ENCODE measurements at places on chromosomes 2 and 18.

GRCh38 chr2:129334128-129334527, 645.3 kb upstream of the RAB6C start:
- DNase-seq, result no peak

DNA sequence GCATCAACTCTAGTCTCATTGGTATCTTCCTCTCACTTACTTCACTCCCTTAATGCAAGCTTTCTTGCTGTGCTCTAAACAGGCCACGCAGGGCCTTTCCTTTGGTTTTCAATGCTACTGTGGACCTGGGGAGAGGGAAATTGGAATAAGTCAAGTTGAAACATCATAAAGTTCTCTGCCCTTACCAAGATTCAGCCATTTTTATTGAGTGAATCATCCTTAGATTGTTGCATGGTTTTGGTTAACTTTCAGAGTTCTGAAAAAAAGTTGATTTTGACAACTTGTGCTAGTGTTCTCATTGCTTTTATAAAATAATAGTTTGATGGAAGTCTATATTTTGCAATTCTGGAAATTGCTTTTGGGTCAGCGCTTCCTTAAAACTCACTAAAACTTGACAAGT, 852.8 kb upstream of the ACVR2A start:
- no peak for DNase-seq

DNA sequence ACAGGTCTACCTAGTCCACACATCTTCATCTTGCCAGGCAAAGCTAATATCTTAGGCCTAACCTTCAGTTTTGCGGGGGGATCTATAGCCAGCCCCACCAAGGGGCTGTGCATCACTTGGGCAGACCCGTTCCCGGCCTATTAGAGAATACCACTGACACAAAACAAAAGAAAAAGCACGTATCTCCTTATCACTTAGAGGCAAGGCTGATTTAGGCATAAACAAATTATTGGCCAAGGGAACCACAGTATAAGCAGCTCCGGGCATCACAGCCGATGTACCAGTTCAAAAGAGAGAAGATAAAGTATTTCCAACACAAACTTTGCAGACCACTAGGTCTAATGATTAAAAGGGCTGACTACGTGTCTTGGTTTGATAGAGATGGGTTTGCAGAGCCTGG, 248.0 kb downstream of the TCF4 start:
- DNase-seq, result no peak

DNA sequence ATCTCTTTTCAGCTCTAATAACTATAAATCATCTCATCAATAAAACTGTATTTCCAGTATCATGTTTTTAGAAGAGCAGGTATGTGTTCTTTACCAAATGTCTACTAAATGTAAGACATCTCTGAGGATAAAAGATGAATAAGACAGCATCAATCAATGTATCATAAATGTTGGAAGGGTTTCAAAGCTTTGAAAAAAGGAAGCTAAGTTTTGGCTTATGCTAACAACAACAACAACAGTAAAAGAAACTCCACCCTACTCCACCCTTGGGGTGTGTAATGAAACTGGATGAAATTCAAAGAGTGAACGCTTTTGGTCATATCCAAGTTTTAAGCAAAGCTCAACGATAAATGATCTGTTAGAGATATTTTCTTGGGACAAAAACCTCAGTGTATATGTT, 17.1 kb downstream of the PRKD3 start:
- no peak for DNase-seq

DNA sequence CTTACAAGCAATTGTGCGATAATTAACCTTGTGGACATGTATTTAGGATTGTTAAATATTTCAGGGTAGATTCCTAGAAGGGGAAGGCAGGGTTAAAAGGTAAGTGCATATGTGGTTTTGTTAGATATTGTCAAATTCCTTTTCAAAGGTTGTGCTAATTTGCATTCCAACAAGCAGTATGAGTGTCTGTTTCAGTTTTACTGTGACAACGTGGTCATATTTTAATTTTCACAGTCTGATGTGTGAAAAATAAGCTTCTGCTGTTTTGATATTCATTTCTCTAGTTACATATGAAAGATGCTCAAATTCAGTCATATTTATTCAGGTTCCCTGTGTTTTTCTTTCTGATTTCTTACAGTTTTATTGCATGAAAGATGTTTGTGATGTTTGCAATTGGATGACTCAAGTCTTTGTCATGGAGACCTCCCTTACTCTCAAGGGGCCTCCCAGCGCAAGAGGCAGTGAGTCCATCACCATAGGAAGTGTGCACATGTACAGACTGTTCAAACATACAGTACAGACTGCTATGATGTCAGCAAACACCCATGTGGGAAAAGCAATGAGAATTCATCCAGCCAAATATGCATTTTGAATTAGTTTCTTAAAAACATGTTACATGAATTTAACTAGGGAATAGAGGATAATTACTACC, 310.8 kb downstream of the GALR1 start:
- DNase-seq, result no peak

DNA sequence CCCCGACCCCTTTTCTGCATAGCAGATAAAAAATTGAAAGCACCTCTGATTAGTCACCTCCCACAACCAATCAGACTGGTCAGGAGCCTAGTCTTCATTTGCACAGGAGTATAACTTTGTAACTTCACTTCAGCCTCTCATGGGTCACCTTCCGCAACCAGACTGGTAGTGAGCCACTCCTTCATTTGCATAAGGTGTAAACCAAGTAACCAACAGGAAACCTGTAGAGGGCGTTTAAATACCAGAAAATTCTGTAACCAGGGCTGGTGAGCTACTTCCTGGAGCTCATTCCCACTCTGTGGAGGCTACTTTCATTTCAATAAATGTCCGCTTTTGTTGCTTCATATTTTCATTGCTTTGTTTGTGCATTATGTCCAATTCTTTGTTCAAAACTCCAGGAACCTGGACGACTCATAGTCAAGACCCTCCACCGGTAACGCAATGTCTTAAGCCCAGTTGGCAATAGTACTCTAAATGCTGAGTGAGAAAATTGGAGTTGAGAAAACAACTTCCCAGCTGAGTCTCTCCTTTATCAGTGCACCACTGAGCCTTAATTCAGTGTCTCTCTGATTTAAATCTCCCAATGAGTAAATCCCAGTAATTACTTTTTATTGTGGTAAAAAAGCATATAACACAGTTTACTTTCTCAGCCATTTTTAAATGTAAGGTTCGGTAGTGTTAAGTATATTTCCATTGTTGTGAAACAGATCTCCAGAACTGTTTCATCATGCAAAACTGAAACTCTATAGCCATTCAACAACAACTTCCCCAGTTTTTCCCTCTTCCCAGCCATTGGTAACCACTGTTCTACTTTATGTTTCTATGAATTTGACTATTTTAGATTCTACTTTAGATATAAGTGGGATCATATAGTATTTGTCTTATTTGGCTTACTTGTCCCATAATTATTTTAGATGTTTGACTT, 392.7 kb upstream of the SLC8A1 start:
- DNase-seq, result no peak

DNA sequence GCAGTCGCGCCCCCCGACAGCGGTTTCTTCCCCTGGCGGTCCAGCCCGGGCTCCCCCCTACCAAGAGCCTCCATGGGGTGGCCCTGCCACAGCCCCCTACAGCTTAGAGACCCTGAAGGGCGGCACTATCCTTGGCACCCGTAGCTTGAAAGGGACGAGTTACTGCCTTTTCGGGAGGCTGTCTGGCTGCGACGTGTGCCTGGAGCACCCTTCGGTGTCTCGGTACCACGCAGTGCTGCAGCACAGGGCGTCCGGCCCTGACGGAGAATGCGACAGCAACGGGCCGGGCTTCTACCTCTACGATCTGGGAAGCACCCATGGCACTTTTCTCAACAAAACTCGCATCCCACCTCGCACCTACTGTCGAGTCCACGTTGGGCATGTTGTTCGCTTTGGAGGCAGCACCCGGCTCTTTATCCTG, 475 bp downstream of the SLC4A1AP start:
- no peak for DNase-seq

DNA sequence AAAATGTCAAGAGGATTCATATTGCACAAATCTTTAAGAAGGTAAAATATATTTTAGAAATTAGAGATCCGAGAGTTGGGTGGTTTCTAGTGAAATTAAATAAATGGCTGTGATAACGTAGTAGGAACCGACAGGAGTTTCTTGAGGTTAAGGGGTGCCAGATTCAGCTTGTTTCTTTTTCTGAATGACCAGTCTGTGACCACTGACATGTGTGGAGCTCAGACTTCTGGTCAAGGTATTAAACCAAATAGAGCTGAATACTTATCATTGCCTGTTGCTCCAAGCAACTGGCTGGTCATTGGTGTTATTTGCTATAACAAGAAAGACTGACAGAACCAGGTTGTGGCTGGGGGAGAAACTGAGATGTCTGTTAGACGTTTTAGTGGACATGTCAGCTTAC, 408.2 kb upstream of the HS6ST1 start:
- DNase-seq, result no peak

GRCh38 chr18:41745166-41746049, 209.6 kb upstream of the PIK3C3 start:
- peak; percentile 2 for DNase-seq
